NCI-H2029 (cell line): ENCODE measurements at places on chromosomes 2 and 18.

GRCh38 chr2:149814901-149815300, 227.3 kb upstream of the MMADHC start:
- no peak for DNase-seq

- DNase-seq, result no peak
Observed at GRCh38 chr2:230924470-230925341, at the start of gene GPR55. Gene GPR55 (minus strand): TSS chr2:230925242. CDS start chr2:230910962, 14,280 bp downstream.

DNA sequence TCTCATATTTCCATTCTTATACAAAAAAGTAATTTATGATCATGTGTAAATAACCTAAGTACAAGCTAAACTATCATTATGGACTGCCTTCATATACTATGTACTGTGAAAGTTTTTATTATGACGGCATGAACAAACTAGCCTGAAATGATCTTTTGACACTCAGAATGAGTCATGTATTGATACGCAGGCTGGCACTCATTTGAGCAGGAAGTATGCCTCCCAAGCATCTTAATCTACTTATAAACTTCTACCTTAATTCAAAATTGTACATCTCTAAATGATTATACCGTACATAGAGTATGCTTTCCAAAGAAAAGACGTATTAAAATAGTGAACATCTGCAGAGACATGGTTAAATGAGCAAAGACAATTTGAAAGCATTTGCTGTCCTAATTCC, 207.1 kb upstream of the SPOPL start:
- DNase-seq, result no peak

DNA sequence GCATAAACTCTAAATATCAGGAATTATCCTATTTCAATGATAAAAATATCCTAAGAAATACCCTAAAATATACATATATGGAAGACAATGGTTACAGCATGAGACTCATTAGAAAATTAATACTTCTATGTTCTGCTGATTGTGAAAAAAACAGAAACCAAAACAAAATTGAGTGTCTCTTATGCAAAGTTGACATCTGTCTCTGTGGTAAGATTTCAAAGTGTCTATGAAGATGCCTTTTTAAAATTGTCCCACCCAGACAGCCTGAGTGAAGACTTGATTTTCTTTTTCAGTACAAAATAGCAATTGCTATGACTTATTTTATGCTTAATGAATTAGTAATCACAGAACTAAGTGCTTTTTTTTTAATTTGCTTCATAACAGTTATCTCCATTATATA, 1368.4 kb upstream of the LRRTM1 start:
- no peak for DNase-seq

- DNase-seq, result no peak
Observed at GRCh38 chr2:105714141-105714540, 30.6 kb upstream of the NCK2 start.

DNA sequence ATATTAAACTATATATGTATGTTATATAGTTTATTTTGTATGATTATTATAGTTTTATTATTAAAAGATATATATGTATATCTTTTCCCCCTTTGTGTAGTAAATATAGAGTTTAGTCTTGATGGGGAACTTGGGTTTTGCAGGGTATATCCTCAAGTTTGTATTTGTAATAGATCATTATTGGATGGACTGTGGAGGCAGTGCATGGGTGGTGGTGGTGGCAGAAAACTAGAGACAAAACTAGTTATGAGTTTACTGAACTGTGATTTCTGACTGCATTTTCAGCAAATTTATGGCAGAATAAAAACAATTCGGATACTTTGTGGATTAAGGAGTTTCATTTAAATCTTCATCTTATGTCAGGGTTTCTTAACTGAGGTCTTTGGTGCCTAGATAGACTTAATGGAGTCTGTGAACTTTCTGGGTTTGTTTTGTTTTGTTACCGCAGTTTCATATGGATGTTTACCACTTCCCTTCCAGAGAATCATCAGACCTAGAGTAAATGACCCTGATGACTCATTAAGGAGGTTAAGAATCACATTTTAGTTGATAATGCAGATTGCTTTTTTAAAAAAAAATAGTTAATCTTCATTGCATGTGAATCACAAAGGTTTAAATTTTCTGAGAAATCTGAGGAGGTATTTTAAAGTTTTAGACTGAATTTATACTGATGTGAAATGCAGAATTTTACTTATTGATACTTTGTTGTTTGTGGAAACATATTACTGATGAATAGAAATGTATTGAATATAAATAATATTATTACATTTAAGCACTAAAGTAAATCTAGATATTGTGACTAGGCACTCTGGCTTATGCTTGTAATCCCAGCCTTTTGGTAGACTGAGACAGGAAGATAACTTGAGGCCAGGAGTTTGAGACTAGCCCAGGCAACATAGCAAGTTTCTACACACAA, 14.5 kb downstream of the EPC2 start:
- DNase-seq, result no peak

GRCh38 chr18:69444221-69444620, 43.5 kb downstream of the DOK6 start:
- no peak for DNase-seq

DNA sequence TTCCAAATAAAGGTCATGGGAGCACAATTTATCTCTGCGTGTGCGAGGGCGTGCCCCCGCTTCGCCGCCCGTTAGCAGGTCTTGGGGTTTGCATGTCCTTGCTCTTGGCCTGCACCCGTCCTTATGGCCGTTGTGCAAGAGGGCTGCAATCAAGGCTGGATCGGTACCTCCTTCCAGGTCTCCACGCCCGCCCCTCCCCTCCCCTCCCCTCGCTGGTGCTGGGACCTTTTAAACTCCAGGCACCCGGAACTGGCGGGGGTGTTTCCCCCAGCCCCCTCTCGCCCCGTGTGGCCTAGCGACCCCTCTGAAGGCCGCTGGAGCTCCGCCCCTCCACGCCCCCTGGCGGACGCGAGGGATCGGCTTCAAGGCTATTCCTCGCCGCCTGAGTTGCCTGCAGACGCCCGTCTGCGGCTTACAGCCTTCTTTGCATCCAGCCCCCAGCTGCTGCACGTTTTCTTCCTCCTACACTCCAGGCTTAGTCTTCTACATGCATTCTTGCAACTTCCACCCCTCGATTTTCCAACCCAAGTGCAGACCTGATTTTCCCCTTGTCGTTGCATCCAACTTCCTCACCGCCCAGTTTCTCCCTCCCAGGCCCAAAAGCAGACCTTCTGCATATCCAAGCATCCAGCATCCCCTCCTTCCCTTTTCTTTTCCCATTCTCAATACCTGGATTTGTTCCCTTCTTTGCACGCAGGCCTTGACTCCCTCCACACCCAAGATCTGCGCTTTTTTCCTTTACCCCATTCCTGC, 577 bp downstream of the IDH1 start:
- peak; percentile 68 for DNase-seq

DNA sequence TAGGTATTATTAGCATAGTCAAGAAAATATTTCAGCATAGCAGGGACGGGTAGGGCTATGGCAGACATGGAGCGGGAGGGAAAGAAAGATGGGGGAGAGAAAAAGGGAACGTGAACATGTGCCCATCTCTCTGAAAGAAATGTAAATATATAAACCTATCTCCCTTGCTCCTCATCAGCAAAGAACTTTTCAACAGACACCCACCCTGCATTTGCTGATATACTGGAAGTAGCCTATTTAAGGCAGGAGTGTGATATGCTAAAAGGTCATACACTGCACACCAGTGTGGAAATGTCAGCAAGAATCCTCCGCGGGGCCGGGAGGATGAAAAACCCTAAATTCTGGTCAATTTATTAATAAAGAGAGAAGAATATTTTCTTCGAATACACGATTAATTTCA, 1.7 kb downstream of the MBOAT2 start:
- no peak for DNase-seq

- DNase-seq, result no peak
Observed at GRCh38 chr2:206615417-206616089, 26.7 kb upstream of the FAM237A start.

DNA sequence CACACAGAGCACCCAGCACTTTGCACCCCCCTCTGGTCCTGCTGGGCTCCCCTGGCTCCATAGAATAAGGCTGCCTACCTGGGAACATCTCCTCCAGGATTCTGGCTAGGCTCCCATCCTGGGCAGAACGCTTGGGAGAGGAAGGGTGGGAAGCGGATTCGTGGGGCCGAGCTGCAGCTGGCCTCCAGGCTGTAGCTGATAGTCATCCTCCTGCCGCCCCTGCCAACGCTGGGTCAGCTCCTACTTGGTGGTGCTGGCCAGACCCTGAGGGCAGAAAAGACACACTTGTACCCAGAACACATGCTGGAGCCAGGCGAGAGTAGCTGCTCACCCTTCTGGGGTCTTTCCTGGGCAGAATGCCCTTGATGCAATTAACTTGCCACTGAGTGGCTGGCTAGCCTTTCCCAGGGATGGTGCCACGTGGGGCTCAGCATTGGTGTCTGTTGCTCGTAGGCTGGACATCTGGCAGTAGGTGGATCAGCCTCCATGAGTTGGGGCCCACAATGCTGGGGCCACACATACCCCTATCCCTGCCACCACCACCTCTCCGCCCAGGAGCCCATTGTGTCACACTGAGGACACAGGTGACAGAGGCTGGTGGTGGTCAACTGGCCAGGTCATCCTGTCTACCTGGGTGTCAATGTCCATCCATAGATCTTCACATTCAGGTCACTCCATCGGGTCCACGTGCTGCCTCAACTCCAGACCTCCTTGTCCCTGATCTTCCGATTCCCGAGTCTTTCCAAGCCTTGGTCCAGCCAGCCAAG, 112.8 kb downstream of the NDUFA10 start:
- DNase-seq, result no peak

- DNase-seq, result no peak
Observed at GRCh38 chr18:27824841-27825681, 351.9 kb downstream of the CDH2 start.

GRCh38 chr2:191478799-191479679, 198.9 kb upstream of the NABP1 start:
- no peak for DNase-seq

DNA sequence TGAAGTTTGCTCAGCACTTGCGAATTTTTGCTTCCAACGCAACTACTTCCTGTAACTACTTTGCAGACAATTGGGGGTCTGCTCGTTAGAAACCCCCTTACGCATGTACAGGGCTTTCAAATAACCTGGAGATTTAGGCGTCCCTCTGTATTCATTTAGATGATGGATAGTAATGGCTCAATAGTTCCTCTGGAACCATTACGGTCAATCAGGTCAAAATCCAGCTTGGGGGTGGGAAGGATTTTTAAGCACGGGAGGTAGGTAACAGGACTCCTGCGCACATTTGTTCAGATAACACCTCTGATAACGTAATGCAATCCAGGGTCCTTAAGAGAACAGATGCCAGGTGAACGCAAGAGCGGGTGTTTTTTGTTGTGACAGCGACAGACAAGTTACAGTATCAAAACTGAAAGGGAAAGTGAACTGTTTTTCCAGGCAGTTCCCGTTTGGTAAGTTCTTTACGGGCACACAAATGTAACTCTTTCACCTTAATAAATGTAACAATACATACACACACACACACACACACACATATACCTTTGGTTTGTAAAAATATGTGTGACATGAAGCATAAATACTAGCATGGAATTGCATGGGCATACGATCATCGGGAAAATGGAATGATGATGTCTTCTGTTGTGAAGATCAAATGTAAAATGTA, 3.8 kb upstream of the OSR1 start:
- DNase-seq, result peak; percentile 66

DNA sequence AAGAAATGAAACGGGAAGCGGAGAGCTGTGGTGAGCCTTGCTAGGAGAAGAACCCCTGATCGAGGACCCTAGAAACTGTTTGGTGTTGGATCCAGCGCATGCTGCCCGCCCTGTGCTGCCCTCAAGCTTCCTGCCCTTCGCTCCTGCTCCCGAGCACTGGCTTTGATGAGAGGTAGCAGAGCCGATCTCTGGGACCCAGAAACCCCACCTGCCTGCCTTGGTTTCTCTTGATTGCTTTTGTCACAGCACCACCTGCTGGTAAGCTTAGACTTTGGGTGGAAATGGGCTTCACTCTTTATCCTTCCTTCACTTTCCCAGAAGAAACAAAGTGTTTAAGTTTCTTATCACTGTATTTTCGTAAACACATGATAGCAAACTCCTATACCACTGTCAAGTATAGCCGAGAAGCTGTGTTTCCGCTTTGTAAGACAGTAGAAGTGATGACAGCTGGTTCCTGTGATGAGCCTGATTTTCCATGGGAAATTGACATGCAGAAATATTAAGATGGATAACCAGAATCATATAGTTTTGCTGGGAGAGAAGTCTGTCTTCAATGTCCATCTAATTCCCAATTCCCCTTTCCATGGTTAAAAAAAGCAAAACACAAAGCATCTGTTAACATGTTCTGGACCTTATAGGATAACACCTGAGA, 267.4 kb downstream of the PHLPP1 start:
- DNase-seq, result no peak

- no peak for DNase-seq
Observed at GRCh38 chr18:69161383-69162028, 239.2 kb upstream of the DOK6 start.

DNA sequence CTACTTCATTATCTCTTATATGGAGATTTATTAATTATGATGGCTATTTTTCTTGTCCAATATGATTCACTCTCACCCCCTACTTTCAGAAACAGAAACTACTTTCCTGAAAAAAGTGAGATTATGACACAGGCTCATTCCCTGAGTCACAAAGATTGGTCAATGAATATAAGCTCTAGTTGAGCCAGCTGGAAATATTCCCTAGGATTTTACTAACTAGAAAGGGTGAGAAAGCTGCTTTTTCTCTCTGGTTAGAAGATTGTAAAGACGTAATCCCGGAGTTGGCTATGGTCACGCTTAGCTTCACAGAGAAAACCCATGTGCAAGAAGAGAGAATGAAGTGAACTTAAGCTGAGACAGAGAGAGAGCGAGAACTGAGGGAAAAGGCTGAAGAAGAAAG, 223.7 kb upstream of the SMAD7 start:
- no peak for DNase-seq
